T-helper 2 cell treated with Interferon-gamma antibody and Interleukin-4, amounts not matched to agents 5 μg/mL and 100 μg/mL, for 36 hours (primary cell): ENCODE measurements at places on chromosomes 3 and 15.

GRCh38 chr3:46495901-46496456, 1.8 kb upstream of the RTP3 start:
- no peaks in the 10 kb centered on the region for H3K36me3 ChIP-seq
- peaks cover 3% of the 10 kb centered on the region for H3K4me1 ChIP-seq
- no peak overlapping the region for H3K4me3 ChIP-seq
- no peak overlapping the region for H3K27ac ChIP-seq

GRCh38 chr15:57403017-57403416, 26.7 kb downstream of the CGNL1 start:
- no peaks in the 10 kb centered on the region for H3K4me1 ChIP-seq
- DNase-seq, result no peak
- no peak overlapping the region for H3K4me3 ChIP-seq

- H3K36me3 ChIP-seq, result no peaks in the 10 kb centered on the region
- no peak for DNase-seq
- no peaks in the 10 kb centered on the region for H3K4me1 ChIP-seq
- no peak overlapping the region for H3K27ac ChIP-seq
- no peak overlapping the region for H3K4me3 ChIP-seq
These were observed 95.4 kb downstream of the PLOD2 start for GRCh38 chr3:146065573-146066006.

DNA sequence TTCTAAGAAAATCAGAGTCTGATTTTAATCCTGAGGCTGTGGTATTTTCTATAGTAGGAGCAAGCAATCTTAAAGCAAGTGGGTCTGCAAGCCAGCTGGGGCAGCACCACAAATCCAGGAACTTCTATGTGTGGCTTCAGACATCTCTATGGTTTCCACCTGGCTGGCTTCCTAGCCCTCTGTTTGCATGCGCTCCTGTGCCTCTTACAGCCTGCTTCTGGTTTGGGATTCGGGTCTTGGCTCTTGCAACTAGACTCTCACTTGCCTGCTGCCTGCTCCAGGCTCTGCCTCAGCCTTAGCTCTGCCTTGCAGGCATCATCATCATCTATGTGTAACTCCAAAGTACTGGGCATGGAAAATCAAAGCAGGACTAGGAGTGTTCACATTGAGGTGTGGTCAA, 43.4 kb downstream of the MINDY4B start:
- H3K4me3 ChIP-seq, result no peak overlapping the region
- H3K27ac ChIP-seq, result no peak overlapping the region
- DNase-seq, result no peak
- peaks cover 18% of the 10 kb centered on the region for H3K27me3 ChIP-seq
- peaks cover 7% of the 10 kb centered on the region for H3K4me1 ChIP-seq
- no peaks in the 10 kb centered on the region for H3K36me3 ChIP-seq

DNA sequence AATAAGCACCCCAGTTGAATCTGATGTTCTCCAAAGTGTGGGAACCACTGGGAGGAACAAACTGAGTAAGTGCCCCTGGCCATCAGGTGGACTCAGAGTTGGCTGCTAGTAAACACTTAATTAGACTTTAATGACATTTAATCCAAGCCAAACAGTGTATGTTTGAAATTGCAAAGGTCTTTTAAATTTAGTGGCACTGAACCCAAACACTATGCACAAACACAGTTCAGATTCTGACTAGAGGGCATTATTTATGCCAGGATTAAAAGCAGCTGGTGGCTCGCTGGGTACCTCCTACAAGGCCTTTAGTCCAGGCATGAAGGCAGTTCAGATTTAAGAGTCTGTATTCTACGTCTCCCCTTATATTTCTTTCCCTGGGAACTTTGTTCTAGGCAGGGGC, 264.8 kb downstream of the CLSTN2 start:
- no peak overlapping the region for H3K4me3 ChIP-seq
- DNase-seq, result no peak
- H3K36me3 ChIP-seq, result no peaks in the 10 kb centered on the region
- no peaks in the 10 kb centered on the region for H3K4me1 ChIP-seq

DNA sequence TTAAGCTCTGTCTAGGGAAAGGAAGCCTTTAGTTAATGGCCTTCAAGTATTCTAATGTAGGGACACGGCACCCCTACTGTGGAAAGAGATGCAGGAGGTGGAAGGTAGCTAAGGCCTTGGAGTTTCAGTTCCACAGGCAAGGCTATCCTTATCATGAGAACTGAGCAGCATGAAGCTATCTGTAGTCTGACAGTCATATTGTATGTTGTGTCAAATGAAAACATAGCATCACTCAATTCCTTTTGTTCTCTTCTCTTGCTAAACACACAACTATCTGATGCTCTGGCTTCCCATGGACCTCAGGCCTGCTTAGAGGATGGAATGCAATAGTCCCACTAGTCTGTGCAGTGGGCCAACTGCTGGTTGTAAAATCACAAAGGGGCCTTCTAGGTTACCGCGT, 380.9 kb downstream of the FHIT start:
- no peaks in the 10 kb centered on the region for H3K36me3 ChIP-seq
- H3K27me3 ChIP-seq, result no peaks in the 10 kb centered on the region
- no peak for DNase-seq
- no peaks in the 10 kb centered on the region for H3K4me1 ChIP-seq
- no peak overlapping the region for H3K27ac ChIP-seq

DNA sequence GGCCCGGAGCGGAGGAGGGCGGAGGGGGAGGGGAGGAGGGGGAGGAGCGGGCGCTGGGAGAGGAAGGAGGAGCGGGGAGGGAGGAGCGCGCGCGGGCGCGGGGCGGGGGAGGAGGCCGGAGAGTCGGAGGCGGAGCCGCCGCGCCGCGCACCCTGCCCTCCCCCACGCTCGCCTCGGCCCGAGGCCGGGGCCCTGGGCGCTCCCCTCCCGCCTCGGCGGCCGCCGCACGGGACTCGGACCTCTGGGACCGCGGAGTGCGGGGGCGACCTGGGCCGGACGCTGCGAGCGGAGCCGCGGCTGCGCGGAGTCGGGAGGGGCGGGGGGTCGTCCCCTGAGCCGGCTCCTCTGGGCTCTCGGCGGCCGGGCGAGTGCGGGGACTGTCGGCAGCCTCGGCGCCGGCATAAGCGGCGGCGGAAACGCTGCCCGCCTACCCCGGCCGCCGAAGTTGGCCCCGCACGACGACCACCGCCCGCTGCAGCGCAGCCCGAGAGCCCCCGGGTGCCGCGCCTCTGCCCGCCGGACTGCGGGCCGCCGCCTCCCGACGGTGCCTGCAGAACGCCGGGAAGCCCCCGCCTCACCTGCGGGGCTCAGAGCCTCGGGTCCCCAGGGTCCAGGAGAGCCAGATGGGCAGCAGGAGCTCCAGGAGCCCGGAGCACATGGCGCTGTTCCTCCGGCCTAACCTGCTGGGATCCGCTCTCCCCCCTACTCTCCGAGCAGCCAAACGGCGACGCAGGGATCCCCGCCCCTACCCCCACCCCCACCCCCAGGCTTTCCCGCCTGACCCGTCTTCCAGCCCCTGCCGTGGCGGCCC, 406 bp upstream of the GABRB3 start:
- DNase-seq, result no peak
- H3K27ac ChIP-seq, result no peak overlapping the region
- peaks cover 16% of the 10 kb centered on the region for H3K27me3 ChIP-seq
